ENCODE measurements at places on chromosomes 5 and 9.

GRCh38 chr5:34918025-34918424, 2.5 kb downstream of the BRIX1 start:
- no peak for DNase-seq

DNA sequence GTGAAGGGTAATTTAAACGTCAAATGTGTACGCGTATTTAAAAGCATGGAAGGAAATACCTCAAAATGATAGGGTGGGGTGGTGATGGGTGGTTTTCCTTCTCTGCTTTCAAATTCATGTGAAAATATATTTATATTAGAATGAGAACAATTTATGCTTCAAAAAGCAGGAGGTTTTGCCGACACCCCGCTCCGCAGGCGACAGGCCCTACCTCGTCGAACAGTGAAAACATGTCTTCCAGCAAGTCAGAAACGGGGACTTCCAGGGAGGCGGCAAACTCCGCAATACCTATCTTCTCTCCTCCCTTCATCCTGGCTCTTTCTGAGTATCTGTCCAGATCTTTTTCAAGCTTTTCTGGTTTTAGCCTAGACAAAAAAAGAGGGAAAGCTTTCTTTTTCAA, 28.5 kb upstream of the SLC6A3 start:
- no peak for DNase-seq

GRCh38 chr9:20379804-20380225, 242.5 kb downstream of the MLLT3 start:
- no peak for DNase-seq

DNA sequence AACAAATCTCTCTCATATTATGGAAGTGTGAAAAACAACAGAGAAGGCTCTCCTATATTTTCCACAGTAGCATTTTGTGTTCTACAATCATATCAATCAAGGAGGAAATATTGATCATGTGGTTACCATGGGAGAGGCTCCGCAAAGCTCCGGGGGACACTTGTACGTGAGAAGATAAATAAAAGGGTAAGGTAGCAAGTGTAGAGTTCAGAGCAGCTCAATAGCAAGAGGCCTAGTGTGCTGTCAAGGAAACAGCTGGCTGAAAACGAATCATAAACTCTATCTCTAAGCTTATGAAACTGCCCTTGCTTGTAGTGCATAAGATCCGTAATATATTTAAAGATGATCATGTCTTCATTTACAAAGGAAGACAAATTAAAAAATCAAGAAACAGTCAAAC, 57.5 kb downstream of the CDH18 start:
- no peak for DNase-seq

GRCh38 chr5:14729448-14730385, 65.2 kb downstream of the OTULIN start:
- no peak for DNase-seq

DNA sequence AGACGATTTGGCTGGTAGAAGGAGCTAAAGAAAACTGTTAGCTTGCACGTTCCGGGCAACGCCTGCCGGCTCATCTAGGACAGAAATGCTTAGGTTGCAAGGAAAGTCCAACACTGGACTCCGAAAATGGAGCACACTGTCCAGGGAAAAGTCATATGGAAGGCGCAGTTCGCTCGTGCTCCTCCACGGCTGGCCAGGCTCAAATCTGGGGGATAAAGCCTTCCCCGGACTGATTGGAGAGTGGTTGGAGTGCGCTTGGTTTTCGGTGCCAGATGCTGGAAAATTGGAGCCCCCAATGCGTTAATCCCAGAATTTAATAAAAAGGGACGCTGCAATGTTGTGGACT, 955 bp downstream of the CDH6 start:
- no peak for DNase-seq

- DNase-seq, result no peak
Observed at GRCh38 chr9:68975365-68976043, 38.4 kb downstream of the PRKACG start.

DNA sequence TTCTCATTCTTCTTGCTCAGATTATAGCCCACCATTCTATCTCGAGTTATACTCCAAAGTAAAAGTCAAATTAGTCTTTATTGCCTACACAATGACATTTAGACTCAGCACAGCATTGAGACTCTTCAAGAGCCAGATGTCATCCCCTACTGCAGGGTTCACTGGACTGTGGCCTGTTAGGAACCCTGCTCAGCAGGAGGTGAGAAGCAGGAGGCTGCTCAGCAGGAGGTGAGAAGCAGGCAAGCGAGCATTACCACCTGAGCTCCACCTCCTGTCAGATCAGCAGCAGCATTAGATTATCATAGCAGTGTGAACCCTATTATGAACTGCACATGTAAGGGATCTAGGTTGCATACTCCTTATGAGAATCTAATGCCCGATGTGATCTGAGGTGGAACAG, 12.7 kb upstream of the LIFR start:
- no peak for DNase-seq

- no peak for DNase-seq
Observed at GRCh38 chr9:17882688-17883594, 304.1 kb downstream of the SH3GL2 start.

DNA sequence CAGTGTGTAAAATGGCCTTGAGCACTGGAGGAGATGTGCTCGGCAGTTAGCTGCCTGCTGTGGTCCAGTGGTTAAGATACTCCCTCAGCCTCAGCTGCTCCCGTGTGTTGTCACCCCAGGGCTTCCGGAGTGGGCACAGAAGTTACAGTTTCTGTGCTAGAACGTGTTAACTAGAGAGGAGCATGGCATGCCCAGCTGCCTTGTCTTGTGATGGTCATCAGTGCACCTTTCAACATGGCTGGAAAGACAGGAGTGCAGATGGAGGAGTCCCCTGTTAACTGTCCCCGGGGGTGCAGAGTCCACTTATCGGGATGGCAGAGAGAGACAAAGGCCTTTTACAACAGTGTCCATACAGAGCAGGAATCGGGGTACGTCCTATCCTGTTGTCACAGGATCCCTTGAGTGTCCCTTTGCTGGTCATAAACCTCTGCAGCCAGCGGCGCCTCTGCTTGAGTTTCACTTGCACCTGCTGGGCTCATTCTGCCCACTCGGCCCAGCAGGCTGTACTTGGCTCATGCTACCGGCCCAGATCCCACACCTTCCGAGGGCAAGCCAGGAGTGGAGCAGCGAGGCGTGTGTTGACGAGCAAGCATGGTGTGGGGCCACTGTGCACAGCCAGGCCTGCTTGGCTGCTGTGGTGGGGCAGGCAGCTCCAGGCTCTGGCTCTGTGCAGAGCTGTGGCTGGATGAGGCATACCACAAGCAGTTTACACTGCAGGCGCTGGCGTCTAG, 112.6 kb downstream of the EHMT1 start:
- DNase-seq, result no peak

- no peak for DNase-seq
Observed at GRCh38 chr5:132905938-132906337, 32.5 kb downstream of the LEAP2 start.

GRCh38 chr9:108903420-108904103, 30.4 kb downstream of the ELP1 start:
- DNase-seq, result no peak

GRCh38 chr9:6076851-6077250, 61.4 kb upstream of the RANBP6 start:
- no peak for DNase-seq

DNA sequence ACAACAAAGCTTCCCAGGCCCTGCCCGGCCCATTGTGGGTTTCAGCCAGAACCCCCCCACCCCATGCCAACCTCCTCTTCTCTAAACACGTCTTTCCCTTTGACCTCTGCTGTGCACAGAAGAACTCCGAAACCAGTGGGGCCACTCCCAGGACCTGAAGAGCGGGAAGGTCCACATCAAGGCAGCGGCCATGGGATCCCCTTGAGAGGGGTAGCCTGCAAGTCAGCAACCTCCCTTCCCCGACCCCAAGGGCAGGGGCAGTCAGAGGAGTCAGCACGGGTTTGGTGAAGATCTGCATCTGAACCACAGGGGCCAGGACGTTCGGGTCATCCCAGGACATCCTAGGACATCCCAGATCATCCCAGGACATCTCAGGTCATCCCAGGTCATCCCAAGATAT, 379.9 kb upstream of the IRX4 start:
- DNase-seq, result no peak

DNA sequence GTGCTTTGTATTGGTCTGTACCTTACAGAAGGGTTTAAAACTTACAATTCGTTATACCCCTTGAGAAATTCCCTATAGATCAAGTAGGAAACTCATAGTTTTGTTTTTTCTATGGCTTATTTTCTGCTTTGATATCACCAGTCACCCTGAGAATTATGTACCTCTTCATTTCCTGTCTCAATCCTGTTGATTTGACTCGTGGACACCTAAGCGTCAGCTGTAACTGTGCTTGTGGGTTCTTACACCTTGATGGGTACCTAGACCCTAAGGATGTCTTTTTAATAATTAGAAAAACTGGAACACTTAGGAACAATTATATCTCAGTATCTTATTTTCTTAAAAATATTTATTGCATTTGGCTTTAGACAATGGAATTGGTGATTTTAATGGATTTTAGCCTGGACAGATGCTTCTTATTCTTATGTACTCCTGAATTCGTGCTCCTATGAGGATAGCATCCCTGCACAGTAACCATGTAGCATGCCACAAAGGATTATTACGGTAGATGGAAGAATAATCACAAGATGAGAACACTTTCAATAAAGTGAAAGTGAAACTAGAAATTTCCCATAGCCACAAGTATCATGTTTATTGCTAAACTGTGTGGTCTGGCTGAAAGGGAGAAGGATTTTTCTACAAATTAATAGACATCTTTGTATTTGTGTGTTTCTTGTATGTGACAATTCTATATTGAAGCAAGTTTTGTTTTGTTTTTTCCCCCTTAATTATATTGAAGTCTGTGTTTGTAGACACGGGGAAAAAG, 1920.3 kb upstream of the WWC1 start:
- no peak for DNase-seq

DNA sequence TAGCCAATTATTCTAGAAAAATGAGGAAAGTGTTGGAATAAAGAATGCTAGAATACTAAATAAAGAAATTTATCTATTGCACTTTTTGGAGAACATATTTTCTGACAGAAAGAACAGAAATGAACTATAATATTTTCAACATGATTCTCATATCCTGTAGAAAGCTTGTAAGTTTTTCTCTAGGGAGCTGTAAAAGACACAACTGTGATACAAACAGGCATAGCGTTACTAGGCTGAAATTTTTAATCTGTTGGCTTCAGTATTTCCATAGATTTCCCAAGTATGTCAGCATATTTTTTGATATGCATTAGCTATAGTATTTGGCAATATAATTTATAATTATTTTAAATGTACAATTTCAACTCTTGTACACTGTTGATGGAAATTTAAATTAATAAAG, 31.3 kb downstream of the ANXA1 start:
- no peak for DNase-seq

DNA sequence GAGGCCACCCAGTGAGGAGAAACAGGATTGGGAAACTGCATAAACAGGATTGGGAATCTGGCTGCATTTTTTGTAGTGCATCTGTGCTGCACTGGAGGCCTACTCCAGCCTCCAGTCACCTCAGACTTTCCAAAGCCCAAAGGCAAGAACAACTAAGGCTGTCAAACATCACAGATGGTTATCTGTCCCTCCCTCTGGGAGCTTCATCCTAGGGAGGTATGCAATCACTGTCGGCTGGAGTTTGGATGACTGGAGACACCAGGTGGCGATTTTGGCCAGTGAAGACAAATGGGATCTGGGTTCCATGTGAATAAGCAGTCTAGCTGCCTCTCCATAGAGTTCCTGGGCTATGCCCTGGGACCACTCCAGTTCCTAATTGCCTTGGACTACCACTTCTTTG, 9.3 kb upstream of the SPINK13 start:
- no peak for DNase-seq

DNA sequence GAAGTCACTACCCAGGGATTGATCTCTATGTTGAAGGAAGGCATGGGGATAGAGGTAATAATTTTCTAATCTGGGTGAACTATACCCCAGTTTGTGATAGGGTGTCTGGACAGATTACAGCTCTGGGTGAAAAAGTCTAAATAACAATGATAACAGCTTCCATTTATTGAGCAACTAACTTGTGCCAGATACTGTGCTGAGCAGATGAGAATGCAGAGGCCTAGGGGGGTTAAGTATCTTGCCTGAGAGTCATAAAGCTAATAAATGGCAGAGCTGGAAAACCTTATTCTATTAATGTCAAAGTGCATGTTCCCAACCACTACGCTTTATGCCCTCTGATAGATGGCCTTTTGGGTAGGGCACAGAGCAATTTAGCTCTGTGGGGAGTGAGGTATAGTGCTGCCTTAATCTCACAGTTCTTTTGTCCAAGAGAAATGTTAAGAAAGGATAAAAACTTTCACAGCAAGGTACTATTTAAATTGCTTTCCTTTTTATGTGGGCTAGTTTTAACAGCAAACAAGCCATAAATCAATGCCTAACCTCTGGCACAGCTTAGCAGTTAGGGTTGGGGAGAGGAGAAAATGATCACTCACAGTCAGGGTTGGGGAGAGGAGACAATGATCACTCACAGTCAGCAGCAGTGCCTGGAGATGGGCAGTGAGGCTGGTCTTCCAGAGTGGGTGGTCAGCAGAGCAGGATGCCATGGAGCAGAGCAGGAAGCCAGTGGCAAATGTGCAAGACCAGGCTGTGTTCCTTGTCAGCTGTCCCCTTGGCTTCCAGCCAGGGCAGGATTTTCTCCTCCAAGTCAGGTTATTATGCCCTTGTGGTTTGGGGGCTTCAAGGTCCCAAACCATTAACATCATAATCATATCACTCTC, 187.0 kb downstream of the CARTPT start:
- no peak for DNase-seq

- DNase-seq, result no peak
Observed at GRCh38 chr9:3963643-3964369, 336.1 kb downstream of the GLIS3 start.

DNA sequence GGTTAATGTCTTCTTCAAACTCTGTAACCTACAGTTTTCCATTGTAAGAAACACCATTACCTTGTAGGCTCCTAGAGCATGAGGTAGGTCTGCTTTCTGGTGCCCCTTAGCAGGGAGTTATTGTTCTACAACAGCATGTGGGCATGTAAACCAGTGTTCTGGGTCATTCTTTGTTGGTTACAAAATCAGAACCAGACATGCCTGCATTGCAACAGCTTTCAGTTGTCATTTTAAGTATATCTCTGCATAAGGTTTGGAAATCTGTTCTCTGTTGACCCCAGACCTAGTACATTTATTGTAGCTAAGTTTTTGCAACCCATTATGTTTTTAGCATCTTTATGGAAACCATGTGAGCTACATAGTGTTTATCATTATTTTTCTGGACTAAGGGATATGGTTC, 10.9 kb downstream of the RGMB start:
- DNase-seq, result no peak

- no peak for DNase-seq
Observed at GRCh38 chr9:98810102-98810842, 2.8 kb downstream of the GALNT12 start.

Measured in liver (tissue), 10 donors.